Chondrocyte (in vitro differentiated cells): ENCODE measurements at places on chromosomes 12 and 14.

DNA sequence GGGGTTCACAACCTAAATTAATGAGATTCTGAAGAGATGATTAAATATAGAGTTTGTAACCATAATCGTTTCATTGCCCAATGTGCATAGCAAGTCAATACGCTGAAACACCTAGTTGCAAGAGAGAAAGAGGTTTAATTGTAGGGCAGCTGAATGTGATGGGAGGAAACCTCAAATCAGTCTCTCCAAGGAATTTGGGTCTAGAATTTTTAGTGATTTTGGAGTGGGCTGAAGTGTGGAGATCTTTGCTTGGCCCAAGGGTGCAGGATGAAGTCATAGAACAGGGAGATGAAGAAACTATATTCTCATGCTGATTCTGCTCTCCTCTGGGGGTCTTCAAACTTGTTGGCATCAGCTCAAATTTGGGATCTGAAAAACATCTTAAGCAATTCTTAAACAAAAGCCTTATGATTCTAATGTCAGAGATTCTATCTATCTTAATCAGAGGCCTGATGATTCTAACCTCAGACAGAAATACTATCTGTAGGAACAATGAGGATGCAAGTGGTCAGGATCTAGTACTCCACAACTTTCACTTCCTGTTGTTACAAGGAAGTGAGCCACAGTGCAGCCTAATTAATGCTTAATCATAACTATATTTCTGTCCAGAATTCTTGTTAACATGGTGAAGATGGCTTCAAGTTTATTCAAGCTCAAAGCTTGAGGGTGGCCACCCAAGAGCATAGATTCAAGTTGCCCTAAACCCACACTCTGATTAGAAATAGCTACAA, 80.2 kb upstream of the FUT8 start:
- no peak for DNase-seq

DNA sequence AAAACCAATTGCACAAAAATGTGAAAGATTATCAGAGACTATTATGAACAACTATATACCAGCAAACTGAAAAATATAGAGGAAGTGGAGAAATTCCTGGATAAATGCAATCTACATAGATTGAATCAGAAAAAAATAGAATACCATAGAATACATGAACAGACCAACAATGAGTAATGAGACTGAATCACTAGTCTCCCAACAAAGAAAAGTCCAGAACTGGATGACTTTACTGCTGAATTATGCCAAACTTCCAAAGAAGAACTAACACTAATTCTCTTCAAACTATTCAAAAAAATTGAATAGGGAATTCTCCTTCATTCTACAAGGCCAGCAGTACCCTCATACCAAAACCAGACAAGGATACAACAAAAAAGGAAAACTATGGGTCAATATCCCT, 60.6 kb downstream of the GUCY2C start:
- no peak for DNase-seq

DNA sequence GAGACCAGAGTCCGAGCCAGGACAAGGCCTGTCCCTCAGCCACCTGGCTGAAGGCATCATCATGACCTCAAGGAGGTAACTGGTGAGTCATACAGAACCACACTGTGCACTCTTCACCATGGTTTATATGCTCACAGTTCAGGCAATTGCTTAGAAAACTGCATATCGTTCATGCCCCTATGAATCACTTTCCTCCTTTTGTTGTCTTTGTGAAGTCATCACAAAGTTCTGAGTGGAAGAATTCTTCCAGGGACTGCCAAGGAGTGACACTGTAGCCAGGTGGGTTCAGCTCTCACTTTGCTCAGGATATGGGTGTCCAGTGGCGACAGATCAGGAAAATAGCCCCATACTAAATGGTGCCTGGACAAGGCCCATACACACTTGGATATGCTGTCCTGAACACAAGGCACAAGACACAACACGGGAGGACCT, 92.5 kb downstream of the DPF3 start:
- DNase-seq = no peak

DNA sequence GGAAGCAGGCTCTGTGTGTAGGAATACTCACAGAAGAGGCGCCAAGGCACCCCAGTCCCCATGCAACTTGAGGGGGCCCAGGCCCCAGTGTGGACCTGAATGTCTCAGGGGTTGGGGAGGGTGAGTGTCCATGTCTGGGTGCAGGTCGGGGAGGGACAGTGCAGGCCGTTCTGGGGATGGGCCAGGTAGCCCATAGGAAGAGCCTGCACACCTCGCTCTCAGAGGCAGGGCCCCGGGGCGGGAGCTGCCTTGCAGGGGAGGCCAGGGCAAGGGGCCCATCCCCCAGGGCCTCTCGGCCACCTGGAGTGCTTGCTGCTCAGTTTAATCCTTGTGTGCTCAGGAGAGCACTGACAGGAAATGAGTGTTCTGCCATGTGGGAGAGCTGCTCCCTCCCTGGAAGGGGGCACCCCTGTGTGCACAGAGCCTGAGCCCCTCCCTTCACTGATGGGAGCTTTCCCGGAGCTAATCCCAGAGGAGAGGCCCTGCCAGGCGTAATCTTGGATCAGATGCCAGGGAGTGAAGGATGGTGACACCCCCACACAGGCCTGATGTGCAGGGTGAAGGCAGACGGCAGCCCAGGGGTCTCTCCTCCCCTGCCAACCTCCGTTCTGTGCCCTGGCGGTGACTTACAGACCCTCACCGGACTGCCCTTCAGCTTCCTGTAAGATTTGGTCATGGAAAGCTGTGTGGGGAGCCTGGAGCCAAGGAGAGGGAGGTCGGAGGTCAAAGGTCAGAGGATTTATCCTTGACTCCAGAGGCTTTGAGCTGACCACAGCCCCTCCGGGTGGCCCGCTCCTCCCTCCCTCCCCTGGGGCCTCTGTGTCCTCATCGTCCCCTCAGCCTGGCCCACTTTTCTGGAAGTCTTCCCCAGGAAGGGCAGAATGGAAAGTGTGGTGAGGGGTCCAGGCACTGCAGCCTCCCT, 24.4 kb upstream of the FBRSL1 start:
- DNase-seq = peak; percentile 78

DNA sequence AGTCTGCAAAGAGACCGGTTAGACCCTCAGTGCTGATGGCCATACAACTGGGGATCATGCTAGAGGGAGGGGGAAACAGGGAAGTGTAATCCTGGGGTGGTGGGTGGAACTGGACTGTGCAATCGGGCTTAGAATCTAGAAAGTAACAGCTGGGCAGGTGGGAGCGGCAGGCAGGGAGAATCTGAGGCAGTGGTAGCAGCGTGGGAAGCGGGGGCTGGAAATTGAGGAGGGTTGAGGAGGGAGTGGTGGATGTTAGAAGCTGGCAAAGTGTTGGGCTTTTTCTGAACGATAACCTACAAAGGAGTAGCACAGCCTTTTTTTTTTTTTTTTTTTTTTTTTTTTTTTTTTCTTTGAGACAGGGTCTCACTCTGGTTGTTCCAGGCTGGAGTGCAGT, 3.1 kb upstream of the IGFBP6 start:
- no peak for DNase-seq

DNA sequence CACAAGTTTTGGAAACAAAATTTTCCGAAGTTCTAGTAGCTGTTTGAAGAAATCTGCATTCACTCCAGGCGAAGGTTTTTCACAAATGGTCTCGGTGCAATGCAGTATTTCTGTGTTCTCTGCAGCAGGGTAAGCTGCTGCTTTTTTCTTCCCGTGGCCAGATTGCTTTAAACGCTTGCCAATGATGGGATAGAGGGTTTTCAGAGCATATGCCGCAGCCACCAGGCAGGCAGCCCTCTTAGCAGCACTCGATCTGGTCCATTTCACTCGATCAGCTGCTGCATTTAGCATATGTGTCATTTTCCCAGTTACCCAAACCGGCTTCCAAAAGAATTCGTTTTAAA, 315 bp downstream of the ABCD2 start:
- DNase-seq = no peak

DNA sequence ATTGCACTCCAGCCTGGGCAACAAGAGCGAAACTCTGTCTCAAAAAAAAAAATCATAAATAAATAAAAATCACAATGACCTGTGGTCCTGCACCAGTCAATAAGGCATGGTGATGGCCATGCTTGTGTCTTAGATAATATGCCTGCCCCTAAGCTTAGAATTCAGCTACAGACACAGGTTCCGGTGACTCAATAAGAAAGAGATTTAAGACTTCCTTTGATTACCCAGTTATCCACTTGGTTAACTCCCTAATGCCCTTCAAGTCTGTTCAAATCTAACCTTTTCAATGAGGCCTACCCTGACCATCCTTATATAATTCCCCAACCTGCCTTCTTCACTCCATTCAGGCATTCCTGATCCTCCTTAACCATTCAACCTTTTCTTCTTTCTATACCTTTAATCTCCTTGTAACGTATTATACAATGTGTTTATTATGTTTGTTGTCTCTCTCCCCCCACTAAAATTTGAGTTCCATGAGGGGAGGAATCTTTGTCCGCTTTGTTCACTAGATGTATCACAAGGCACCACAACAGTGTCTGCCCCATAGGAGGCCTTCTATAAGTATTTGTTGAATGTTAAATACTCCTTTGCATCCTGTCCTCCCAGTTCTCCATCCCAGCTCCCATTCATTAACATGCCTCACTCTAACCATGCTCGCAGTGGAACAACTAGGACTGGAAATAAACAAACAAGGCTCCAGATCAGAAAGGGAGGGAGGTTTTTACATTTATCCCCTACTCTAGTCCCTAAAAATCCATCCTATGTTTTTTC, 8.9 kb downstream of the MAP4K5 start:
- no peak for DNase-seq
